ENCODE measurements at places on chromosomes 4 and X.

- DNase-seq, result no peak
These were observed 172.6 kb downstream of the AMELX start for GRCh38 chrX:11465648-11466411.

DNA sequence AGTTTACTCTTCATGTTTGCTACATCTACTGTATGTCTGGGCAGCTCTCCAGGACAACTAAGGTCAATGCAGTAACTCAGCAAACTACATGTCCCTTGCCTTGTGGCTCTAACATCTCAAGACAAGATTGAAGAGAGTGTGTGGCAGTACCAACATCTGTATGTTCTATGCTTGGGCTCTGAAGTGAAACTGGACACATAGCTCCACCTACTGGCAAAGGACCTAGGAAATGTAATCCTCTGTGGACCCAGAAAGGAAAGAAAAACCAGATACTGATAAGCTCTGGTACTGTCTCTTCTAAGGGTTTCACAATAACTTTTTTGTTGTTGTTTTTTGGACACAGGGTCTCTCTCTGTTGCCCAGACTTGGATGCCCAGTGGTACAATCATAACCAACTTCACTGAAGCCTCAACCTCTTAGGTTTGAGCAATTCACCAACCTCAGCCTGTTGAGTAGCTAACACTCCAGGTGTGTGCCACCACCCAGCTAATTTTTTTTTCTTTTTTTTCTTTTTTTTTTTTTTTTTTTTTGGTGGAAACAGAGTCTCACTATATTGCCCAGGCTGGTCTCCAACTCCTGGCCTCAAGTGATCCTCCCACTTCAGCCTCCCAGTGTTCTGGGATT is 64.1 kb downstream of the QDPR start:
- DNase-seq, result peak; percentile 66

GRCh38 chrX:66328950-66329596 is 165.0 kb downstream of the HEPH start:
- no peak for DNase-seq

DNA sequence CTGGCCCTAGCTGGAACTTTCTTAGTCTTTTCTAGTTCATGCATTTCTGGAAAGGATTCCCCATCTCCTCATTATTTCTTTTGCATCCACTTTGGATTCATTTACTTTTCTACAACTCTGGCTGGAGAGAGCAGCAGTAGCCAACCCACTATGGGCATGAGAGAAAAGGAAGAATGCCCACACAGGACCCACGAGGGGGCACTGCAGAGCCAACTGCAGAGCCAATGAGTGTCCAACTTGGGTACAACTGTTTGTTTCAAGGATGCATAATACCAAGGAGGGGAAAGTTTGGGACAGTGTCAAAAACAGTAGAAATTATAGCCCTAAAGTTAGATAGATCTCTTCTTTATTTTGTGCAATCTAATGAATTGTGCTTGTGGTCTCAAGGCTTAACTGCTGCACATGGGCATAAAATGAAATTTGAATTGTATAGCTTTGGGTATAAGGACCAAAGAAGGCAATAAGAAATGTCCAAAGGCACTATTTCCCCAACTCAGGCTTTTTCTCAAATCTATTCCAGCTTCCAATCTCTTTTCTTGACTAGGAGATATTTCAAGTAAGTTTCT is 230.6 kb downstream of the NSUN7 start:
- DNase-seq, result no peak

DNA sequence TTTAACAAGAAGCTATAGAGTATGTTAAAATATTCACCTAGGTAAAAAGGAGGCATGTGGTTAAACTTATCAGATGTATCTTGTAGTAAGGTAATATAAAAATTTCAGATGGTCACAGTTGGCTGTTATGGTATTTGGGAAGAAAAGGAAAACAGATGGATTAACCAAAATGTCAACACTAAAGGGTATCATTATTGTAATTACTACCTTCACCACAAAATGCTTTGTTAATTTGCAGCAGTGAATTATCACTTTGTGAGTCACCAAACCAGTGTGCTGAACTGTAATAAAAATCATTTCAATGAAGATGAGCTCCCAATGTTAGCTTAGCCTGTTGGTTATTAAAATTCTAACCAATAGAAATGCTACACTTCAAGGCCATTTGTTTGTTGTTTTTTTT is 233.9 kb downstream of the RPA4 start:
- no peak for DNase-seq

DNA sequence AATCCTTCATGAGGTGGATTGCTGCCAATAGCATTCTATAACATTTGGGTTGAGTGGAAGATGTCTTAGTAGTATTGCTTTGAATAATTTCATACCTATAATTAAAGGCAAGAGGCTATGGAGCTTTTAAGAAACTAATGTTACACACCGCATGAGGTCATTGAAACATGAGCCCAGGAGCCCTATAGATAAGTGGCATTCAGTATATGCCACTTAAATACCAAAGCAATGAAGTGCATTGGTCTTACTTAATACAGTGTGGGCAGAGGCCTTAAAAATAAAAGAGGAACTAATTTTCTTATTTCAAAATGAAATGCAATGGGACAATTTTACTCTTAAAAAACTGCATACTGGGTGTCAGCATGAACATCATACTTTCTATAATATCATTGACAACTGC is 47.5 kb downstream of the SPATA18 start:
- DNase-seq, result no peak

DNA sequence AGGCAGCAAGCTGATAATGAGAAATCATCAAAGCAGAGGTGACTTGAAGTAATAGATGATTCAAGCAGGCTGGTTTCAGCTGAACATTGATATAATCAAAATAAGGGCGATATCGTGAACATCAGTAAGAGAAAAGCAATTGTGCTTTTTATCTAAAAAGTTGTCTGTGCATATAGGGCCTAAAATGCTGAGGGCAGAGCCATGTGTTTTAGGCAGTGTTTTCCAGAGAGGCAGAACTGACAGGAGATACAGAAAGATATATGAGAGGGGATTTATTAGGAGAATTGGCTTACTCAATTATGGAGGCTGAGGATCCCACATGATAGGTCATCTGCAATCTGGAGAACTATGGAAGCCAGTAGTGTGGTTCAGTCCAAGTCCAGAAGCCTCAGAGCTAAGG is 136.5 kb upstream of the NPY2R start:
- DNase-seq, result no peak

DNA sequence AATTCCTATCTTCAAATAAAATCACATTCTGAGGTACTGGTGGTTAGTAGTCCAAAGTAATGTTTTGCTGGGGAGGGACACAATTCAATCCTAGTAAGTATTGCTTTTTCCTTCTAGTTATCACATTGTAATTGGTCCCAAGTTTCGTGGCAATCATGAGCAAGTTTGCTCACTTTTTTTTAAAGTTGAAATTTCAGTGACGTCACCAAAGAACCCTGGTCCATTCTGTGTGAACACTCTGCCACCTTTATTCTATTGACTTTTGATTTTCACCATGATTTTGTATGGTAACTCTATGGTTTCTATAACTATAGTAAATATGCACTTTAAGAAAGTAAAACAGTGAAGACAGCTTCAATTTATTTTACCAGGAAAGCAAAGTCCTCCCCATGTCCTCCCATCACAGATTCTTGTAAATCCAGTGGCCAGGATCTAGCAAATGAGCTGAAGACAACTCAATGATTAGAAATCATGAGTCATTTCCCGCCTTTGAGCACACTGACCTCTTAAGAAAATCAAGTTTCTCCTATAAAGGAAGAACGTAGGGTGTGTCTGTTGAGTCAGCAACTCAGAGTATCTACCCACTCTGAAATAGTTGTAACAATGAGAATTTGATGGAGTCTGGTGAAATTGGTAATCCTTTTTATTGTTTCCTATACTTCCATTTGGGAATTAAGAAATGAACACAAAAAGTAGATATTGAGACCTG is 1306.6 kb upstream of the PABPC4L start:
- no peak for DNase-seq

DNA sequence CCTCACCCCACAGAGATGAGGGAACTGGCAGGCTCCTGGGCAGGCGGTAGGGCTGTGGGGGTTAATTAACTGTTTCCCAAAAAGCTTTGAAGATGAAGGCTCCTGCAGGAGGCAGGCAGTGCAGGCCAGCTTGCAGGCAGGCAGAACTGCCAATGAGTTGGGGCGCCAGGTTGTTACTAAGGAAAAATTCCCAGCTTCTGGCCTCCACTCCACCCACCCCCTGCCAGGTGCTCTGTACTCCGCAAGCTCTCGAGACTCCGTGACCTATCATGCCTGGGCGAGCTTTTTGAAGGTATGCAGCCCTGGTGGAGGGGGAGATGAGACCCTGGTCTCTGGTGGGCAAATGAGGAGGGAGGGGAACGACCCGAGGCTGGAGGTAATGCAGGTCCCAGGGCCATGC is 41.8 kb downstream of the PJA1 start:
- DNase-seq, result no peak

DNA sequence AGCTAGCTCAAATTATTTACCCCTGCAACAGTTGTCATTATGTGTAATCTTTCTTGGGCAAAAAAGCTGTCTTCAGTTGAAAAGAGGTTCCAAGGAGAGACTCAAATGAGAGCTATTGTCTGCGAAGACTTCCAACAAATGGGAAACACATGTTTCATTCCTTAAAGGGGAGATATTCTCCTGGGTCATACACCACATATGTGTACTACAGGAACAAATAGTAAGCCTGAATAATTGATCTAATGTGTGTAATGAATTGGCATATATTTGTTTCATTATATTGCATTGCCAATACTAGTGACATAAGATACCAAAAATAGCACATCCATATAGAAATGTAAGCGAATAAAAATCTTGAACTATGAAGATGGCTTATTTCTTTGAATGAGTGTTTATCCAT is 950.9 kb upstream of the NDST4 start:
- no peak for DNase-seq

DNA sequence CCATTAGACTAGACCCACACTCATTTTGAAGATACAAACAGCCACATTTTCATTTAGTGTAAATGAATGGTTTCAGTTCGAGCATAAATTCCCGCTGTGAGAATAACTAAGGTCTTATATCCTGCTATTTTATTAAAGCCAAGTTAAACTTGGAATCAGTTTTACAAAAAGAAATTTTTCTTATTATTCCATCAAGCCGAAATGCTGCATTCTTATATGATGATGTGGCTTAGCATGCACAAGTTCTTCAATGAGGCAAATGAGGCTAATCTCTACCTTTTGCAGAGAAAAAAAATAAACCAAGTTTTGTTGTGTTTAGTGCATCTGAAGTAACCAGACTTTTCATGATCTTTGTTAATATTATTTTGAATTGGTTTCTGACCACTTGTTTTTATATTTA is 953.9 kb upstream of the PCDH10 start:
- no peak for DNase-seq

- DNase-seq, result no peak
These were observed 2384.1 kb downstream of the PCDH7 start for GRCh38 chr4:33104273-33104672.

- DNase-seq, result no peak
These were observed 2214.5 kb upstream of the TENM3 start for GRCh38 chr4:180028682-180029081.

GRCh38 chrX:46216406-46216805 is 328.8 kb downstream of the ZNF674 start:
- no peak for DNase-seq

Data from stimulated activated CD4-positive, alpha-beta T cell treated with anti-CD3 and anti-CD28 coated beads, Interleukin-4, amount 100 ng/mL, for 24 hours (primary cell).